ENCODE measurements at places on chromosomes 3 and 15.

DNA sequence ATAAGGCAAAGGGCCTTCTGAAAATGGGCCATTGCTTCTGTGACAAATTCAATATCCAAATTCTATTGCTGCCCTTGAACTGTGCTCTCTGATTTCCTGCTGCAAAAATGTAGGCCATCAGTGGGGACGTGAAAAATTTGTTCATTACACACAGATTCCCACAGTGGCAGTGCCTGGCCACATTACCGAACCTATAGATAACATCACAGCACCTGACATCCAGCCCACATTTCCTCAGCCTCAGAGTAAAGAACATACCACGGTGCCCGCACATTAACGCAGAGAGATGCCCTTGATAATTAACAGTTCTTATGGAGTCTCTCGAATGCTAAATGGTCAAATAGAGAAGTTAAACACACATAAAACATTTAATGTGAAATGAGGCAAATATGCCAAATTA, 931.6 kb upstream of the CFAP20DC start:
- DNase-seq = no peak

DNA sequence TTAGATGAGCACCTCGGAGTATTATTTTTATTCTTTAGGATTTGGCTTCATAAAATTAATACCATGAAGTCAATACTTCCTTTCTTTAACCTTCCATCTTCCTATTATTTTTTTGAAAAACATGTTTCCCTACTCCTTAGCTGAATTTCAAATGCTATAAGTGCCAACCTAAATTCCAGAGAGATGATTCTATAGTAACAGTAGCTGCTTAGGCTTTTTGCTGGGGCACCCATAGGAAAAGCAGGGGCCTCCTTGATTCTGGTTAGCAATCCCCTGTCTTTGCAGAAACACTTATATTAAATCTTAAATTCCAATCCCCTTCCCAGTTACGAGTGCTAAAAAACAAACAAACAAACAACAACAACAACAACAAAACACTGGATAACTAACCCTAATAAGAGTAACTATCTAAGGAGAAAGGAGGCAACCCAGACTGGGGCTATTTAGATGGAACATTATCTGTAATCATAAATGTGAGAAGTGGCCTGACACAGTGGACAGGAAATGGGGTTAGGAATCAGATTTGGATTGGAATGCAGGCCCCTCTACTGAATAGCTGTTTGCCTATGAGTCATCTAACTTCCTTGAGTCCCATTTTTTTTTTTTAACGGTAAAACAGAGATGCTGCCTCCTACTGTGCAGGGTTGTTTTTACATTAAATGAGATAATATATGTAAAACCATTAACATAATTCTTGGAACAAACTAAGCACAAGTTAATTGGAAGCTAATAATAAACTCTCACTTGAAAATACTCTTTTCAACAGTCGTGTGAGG, 148.1 kb downstream of the WDR72 start:
- DNase-seq = peak; percentile 37

DNA sequence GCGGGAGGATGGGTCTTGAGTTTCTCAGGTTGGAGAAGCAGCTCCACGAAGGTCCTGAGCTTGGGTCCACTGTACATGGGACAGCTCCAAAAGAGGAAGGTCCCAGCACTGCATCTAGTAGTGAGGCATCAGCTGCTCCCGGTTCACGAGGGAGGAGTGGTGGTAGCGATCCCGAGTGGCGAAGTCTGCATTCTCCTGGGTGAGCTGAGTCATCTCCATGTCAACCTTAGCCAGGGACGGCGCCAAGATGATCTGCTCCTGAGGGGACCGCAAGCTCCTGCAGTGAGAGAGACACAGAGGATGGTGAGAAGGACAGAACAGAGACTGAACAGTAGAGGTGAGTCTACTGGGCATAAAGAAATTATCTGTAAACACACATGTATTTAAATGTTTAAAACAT, 28.0 kb upstream of the HEG1 start:
- DNase-seq = no peak

DNA sequence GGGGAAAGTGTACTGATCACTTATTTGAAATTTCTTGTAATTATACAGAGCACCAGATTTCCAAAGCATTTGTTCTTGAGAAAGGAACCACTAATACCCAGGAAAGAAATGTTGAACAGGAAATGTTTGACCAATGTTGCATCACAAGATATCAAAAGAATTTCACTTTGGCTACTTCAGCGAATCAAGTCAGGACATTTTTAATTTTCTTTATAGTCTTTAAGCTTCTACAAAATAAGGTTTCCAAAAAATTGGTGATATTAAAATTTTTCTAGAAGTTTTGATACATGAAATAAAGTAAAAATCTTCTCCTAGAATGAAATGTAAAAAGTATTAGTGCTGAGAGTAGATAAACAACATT, 421.9 kb downstream of the MECOM start:
- DNase-seq = no peak

DNA sequence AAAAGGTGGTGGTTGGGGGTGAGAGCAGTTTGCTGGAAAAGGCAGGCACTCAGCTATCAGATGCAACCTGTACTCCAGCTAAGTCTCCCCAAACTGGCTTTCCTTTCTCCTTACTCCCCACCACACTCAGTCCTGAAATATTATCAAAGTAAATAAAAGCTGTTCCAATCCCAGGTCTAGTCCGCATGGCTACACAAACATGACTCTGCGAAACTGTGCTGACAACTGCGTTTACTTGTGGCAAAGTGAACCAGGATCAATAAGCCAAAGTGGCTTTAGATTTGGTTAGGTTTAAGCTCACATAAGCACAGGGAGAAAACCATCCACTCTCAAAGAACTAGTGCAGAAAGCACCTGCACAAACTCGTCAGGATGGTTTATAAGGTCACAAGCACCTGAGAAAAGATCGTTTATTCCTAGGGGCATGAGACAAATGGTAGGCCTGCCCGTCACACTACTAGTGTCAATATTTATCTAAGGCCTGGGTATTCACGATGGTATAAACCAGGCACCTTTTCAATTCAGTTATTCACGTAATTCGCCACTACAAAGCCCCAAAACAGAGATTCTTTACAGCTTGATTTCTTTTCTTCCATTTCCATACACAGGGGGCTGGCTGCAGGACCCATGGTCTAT, 25.3 kb downstream of the LRIG1 start:
- no peak for DNase-seq

GRCh38 chr15:40770147-40770721, 454 bp downstream of the C15orf62 start:
- DNase-seq = no peak

DNA sequence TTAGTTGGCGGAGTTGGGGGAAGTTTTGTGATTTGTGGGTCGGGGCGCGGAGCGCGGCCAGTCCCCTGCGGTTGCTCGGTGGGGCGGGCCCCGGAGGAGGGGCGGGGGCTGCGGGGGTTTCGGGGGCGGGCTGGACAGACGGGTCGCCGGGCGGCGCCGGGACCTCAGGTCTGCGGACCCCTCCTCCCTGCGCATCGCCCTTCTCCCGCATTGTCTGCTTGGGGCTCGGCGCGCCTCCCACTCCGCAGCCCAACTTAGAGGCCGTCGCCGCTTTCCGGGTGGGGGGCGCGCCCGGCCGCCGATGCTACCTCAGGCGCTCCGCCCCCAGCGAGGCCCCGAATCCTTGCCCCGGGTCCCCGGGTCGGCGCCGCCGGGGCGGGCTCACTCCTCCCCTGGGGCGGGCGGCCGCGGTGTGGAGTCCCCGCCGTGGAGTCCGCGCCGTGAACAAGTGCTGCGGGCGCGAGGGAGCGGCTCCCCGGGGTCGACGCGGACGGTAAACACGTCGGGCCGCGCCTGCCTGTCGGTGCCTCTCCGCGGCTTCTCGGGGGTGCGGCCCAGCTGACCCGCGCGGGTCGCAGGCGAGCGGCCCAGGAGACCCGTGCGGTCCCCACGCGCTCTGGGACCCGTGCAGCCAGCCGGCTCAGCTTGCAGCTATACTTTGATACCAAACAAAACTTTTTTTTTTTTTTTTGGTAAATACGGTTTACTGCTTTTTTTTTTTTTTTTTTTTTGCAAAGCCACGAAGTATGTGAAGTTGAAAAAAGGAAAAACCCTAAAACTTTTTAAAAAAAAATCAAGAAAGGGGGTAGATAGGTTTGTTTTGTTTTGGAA, 624 bp downstream of the AKAP13 start:
- peak; percentile 21 for DNase-seq

DNA sequence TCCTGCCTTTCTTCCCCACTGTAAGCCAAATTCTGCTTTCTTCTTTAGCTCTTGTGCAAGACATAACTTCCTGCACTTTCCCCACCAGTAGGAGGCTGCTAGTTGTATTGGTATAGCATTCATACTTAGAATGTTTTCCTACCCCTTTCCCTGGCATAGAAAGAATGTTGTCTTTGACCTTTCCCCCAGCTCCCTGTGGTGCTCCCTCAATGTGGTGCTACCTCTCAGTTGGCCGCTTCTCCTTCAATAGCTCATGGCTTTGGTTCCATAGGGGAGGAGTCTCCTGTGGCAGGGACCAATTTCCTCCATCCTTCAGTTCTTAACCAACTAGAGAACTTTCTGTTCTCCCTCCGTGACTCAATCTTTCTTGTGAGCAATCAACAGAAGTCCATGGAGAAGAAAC, 67.5 kb upstream of the AKAP13 start:
- no peak for DNase-seq

- no peak for DNase-seq
Observed at GRCh38 chr3:151035072-151035471, 50.4 kb upstream of the MED12L start.

DNA sequence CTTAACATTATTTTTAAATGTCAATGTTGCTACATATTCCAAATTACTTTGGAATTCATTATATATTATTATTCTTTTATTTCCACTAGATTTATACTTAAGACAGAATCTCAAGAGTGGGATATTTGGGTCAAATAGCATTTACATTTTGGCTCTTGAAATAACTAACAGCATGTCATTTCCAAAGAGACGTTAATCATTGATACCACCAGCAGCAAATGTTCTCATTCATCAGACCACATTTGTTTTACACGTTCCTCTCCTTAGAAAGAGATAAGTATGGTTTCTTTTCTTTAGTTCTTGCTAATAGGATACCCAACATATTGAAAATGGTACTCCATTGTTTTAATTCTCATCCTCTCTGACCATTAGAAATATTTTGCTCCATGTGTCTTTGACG, 229.8 kb downstream of the LPP start:
- DNase-seq = no peak

DNA sequence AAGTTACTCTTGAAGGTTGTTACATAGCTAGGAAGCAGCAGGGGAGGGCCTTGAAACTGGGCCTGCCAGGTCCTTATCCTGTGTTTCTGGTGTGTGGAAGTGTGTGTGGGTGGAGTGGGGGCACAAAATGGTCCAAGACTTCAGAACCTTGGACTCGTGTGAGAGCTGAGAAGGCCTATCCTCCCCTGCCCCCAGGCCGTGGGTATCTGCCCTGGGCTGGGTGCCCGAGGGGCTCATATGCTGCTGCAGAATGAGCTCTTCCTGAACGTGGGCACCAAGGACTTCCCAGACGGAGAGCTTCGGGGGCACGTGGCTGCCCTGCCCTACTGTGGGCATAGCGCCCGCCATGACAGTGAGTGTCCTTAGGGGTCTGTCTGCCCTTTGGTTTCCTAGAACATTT, 4.5 kb downstream of the CHRD start:
- DNase-seq = no peak

DNA sequence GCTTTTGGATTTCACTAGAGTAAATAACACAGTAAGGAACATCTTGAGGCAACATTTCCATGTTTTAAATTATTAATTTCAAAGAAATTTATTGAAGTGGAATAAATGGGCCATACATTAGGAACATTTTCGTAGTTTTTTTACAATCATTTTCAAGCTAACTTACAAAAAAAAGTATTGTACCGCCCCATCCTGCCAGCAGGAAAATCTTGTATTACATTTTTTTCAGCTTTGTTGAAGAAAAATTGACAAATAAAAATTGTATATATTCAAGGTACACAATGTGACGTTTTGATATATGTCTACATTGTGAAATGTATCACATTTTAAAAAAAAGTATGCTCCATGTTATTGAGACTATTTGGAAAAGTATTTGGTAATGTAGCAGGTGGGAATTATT, 1001.9 kb upstream of the NR2F2 start:
- no peak for DNase-seq

- no peak for DNase-seq
Observed at GRCh38 chr15:25465835-25466234, 27.0 kb upstream of the UBE3A start.

DNA sequence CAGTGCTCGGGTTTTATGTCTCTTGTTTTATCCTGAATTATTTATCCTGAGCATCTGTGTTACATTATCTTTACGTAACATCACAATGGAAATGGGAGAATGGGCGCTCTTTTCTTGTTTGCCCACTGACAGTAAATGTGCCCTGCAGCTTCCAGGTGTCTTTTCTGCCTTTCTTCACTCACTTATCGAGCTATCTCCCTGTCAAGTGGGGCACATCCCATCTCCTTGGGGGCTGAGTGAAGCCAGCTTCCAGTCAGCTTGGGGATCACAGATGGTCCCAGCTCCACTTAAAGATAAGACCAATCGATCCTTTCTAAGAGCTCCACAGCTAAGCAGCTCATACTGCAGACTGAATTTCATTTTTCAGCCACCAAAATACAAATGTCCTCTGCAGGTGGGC, 125.8 kb downstream of the KBTBD8 start:
- no peak for DNase-seq

DNA sequence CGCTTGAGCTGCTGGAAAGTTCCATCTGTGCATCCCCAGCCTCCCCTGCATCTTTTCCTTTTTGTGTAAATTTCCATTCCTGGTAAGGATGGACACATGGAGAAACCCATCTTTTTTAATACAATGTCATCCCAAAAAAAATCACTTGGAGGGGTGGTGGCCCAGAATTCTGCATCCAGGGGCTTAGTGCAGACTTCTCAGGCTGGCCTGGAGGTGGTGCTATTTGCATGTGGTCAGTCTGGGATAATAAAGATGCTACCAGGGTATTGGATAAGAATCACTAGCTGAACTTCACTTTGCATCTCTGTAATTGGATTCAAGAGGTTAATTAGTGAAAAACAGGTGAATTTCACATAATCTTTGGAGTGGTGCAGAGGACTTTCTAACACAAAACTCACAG, 1.8 kb upstream of the ZSCAN2 start:
- peak; percentile 79 for DNase-seq

DNA sequence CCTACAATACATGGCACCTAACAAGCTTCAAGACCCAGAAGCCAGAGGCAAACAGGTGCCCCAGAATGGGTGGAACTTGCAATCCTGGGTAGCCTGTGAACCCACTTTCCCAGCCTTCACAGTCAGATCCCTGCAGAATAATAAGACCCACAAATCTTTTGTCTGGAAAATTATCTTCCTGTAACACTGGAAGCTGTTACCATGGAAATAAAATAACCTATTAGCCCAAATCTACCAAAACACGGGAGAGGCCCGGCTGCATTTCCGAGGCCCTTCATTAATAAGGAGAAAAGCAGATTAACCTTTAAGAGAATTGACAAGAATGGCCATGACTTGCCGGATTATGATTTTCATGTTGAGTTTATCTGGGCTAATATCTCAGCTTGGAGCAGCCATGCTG, 256.1 kb upstream of the PROK2 start:
- no peak for DNase-seq

GRCh38 chr15:43552256-43552655, 34.8 kb downstream of the MAP1A start:
- DNase-seq = no peak

All from RKO (cell line).